GM23248 (cell line): ENCODE measurements at places on chromosomes 5 and 9. TPM values are rescaled to one million over a fixed set of nuclear protein-coding genes. Genes with fewer than 3 reads are reported as not detected.

DNA sequence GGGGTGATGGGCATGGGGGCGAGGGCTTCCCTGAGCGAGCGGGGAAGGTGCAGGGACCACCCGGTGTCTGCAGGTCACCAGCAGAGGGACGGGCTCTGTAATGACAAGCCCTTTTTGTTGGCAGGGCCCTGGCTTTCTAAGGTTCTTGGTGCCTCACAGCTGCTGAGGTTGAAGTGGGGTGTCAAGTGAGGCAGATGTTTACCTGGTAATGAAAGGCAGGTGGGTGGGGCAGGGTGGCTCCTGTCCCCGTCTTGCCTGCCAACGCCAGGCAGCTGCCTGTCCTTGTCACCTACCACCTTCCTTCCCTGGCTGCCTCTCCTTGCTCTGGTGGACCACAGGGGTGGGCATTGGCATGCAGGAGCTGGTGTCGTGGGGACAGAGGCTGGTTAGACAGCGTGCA, 41.0 kb upstream of the SEMA4D start:
- no peak for DNase-seq

DNA sequence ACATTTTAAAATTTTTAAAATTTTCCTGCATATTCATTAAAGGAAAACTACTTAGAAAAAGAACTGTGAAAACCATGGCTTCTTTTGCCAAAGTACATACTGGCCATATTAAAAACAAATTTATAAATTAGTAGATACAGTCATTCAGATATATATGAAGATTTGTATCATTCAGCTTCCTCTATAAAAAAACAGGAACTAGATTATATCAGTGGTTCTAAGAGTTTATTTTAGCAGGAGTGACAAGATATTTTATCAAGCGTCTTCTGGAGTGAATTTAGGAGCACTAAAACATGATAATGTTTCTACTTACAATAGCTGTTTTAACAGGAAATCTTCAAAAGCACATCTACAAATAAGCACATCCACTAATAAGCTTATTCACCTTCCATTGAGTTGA, 171.4 kb downstream of the RAPGEF6 start:
- DNase-seq = no peak

- no peak for DNase-seq
Measured at GRCh38 chr5:80291761-80292160, 28.0 kb upstream of the SPZ1 start.

GPR150 gene
- total RNA-seq = 1.1 TPM in 1 of 2 replicates, not detected in the other

C9orf153 gene
- total RNA-seq = not detected in 2 replicates
